ENCODE measurements at places on chromosomes 1 and 21. TPM values are rescaled to one million over a fixed set of nuclear protein-coding genes. Genes with fewer than 3 reads are reported as not detected.
A peak's percentile ranks its signal among the peaks of the same experiment; 100 is the strongest.

Gene TRIM67
- polyA plus RNA-seq, result 0.09 TPM

GRCh38 chr21:34715518-34715917 is 46.7 kb downstream of the CLIC6 start:
- DNase-seq, result no peak

DNA sequence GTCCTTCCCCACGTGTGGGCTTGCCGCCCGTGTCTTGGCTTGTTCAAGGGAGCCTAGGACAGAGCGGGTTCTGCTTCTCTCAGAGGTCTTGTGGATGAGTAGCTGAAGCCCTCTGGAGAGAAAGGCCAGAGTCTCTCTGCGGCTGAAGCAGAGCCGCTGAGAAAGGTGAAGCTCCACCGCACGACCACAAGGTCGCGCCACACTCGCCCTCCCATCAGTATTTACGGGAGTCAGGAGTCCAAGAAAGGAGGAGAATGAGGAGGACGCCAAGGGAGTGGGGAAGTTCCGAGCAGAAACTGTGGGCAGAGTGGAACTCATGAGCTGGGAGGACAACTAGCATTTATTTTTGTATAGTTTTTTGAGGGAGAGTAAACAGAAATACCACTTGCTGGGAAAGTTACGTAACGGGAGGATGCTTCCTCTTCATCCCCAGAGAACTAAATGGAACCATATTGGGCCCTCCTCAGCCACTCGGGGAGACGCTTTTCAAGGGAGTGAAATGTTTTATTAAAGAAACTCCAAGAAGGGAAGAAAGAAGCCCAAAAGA is 51.6 kb upstream of the HAO2 start:
- no peak for DNase-seq

GRCh38 chr1:14577261-14577660 is 21.2 kb upstream of the KAZN start:
- DNase-seq, result no peak

GRCh38 chr1:161082996-161083747 is 6.2 kb downstream of the NECTIN4 start:
- DNase-seq, result peak; percentile 87

Measured in right cardiac atrium (tissue), 5 donors.